ENCODE measurements at places on chromosomes 3 and 15.

DNA sequence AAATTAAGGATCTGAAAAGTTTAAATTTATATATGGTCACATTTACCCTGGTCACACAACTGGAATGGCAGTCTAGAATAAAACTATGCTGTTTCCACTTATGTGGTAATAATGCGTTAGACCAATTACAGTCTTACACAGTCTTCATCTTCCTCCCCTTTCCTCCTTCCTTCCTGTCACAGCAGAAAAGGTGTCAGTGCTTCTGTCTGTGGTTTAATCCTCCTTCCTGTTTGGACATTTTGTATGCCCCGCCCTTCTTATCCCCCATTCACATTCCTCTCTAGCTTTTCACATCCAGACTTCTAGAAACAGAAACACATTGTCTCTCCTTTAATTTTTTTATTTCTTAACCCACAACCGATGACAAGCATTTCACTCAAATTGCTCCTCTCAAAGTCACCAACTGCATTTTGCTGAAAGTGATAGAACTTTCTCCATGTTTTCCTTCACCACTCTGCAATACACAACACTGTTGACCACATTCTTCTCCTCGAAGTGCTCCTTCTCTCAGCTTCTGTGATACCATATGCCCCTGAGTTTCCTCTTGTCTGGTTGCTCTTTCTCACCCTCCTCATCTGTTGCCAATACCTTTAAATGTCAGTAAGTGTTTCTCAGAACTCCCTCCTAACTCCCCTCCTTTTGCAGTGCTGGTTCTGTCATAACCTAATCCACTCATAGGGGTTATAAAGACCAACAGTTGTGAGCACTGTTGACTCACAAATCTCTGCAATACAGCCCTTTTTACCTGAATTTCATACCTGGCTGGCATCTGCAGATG is 271.6 kb downstream of the UBE2E2 start:
- DNase-seq = no peak

- DNase-seq = no peak
Observed at GRCh38 chr15:49255966-49256759, 86.1 kb downstream of the GALK2 start.

DNA sequence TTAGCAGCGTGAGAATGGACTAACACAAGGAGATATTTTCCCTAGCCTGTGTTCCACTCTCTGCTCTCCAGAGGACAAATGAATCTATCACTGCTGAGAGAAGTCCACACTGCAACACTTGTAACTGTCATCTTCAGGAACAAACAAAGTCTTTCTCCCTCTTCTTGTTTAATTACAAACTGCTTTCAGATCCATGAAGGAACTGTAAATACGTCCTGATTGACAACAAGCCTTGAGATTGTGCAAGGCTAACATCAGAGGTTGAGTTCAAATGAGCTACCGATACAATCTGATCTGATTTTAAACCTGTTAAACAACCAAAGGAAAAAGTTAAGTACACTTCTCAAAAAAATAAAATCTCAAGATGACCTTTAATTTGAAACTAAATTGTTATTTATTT is 638.8 kb upstream of the ADAMTS9 start:
- no peak for DNase-seq

GRCh38 chr3:33105341-33105948 is 8.4 kb upstream of the CRTAP start:
- DNase-seq = no peak

GRCh38 chr3:62242831-62243509 is 130.4 kb downstream of the FEZF2 start:
- no peak for DNase-seq

DNA sequence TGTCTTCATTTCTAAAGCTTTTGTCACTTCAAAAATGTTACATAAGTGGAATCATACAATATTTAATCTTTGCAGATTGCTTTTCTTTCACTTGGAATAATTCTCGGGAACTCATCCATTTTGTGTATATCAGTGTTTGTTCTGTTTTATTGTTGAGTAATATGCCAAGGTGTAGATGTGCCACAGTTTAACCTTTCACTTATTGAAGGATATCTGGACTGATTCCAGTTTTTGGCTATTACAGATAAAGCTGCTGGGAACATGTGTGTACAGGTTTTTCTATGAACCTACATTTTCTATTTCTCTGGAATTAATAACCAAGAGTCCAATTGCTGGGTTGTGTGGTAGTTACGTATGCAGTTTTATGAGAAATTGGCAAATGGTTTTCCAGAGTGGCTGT is 334.9 kb downstream of the PTPRG start:
- no peak for DNase-seq

GRCh38 chr3:135155228-135155627 is 360.2 kb downstream of the EPHB1 start:
- no peak for DNase-seq

DNA sequence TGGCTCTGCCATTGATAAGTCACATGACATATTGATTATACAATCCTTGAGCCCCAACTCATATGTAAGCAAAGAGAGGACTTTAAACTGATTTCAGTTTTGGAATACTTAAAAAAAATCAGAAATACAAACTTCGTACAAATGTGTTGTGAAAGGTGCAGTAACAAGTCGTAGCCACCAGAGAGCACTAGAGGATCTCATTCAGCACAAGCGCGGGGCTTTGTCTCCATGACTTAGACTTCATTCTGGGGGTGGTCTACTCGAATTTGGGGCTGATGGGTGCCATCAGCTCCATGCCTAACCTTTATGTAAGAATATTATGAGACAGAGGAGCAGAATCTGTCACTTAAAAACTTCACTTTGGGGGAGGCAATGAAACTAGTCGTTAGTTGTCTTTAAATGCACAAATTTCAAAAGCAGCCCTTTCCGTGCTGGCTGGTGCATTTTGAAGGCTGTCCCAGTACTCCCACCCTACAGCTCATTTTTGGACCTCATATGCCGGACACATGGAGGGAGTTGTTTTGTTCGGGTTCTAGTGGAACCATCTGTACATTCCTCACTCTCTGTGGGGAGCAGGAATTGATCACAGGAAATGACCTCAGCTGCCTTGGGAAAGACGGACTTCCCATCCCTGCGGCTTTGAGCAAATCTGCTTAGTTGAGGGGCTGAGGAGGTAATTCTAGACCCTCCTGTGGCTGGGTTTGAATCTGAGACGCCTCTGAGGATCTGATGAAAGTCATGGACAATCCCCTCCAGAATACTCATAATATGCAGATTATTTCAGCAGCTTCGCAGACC is 27.5 kb upstream of the MASP1 start:
- DNase-seq = peak; percentile 41

DNA sequence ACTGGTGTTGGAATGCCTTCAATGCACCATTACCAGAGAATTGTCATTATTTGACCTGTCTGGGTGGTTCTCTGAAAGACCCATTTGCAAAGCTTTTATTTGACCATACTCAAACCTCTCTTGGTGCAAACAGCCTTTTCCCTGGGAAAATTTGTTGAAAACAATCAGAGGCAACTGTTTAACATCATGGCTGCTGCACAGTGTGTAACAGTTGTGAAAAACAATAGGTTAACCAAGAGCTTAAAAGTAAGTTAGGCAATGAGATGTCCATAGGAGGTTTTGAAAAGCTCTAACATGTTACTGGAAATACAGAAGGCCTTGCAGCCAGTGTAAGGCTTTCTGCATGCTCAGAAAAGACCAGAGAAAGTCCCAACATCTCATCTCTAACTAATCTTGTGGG is 18.9 kb downstream of the SPINK8 start:
- no peak for DNase-seq

DNA sequence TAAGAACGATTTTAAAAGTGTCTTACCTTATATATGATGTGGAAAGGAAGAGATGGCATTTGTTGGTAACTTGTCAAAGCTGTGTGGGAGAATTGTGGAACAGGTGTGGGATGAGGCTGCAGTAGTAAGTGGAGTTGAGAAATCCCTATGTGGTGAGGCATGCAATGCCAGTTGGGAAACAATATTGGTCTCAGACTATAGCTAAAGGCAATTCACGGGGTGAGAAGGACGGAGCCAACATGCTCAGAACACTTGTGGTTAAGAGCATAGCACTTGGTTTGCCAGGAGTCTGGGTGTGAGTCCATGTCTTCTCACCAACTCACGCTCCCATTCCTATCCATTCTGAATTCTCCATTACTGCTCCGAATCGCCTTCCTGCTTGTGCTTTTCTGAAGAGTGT is 615.6 kb upstream of the ADAMTS9 start:
- no peak for DNase-seq

DNA sequence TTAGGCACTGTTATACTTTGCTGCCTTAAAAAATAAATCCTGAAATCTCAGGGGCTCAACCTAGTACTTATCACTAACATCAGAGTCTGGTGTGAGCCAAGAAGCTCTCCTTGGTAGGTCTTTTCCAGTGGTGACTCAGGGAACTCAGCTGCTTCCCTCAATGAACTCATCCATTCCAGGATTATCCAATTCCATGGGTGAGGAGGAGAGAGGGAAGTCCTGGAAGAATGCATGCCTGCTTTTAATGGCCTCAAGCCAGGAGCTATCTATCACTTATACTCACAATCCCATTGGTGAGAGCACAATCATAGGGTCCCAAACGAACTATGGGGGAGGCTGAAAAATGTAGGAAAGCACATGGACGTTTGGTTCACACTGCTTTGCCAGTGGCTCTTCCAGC is 113.6 kb downstream of the POLR2M start:
- DNase-seq = no peak

DNA sequence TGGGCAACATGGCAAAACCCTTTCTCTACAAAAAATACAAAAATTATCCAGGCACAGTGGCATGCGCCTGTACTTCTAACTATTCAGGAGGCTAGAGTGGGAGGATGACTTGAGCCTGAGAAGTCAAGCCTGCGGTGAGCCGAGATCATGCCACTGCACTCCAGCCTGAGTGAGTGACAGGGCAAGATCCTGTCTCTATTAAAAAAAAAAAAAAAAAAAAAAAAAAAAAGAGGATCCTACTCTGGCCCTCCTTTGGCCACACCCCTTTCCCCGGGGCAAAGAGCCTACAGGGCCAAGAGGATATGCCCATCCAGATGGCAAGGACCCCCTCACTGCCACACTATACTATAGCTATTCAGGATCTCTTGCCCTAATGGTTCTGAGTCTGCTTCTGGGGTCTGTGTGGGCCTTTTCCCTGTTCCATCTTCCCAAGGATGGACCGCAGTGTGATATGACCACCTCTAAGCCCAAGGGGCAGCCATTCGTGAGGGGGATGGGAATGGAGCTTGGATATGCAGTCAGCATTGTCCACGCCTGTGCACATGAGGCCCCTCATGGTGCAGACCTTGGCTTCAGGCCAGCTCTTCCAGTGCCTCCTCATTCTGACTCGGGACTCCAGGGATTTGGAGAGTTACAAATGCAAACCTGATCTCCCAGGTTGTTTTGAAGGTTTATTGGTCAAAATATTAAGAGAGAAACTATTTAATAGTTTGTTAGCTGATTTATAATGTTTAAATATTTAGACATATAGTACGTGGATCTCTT is 7.3 kb downstream of the TYRO3 start:
- DNase-seq = no peak

DNA sequence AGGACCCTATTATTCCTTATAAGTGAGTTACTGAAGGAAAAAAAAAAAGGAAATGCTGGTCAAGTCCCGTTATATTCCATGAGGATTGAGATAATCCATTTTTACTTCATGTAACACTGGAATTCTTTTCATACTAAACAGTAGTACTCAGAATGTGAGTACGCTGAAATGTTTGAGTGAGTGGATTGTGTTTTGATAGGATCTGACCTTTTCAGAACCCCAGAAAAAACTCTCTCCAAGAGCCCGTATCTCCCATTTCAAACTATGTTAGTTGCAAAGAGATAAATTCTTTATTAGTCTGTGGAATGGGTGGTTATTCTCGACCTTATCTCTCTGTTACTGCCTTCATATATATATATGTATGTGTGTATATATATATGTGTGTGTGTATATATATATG is 2.5 kb upstream of the LPP start:
- no peak for DNase-seq

GRCh38 chr3:13157986-13158385 is 84.8 kb upstream of the IQSEC1 start:
- no peak for DNase-seq

- no peak for DNase-seq
Observed at GRCh38 chr3:84961521-84962255, 2.9 kb downstream of the CADM2 start.

GRCh38 chr3:172203522-172204258 is 164.3 kb downstream of the FNDC3B start:
- DNase-seq = no peak

DNA sequence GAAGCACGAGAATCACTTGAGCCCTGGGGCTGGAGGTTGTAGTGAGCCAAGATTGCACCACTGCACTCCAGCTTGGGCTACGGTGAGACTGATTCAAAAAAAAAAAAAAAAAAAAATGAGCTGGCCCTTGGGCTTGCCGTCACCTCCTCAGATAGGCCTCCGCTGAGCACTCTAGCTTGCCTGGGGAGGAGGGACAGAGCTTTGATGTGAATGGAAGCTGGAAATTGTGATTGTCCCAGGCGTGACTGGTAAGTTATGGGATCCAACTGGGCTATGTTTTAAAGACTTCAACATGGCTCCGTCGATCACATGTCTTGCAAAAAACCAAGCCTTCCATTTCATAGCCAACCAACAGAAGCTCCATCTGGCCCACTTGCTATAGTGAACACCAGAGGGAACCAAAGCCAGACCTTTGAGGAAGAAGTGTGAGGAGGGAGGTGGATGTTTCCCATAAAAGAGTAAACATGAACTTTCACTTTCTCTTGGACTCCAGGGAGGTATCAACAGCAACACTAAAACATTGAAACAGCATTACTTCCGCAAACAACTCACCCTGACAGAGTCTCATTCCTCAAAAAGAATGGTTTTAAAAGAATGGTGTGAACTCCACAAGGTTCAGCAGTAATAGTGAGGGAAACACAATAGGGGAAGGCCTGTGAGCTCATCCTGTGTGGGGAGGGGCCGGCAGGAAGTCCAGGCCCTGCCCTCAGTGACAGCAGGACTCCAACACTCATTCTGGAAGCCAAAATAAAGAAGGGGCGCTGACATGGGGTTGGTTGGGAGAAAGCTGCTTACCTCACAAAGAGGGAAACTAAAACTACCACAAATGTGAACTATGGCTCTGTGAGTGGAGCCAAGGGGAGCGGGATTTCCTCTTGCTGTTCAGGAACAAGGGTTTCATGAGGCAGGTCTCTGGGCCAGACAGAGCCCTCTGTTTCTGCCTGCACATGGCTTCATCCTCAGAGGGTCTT is 59.2 kb upstream of the IL12A start:
- peak; percentile 23 for DNase-seq

GRCh38 chr15:76073554-76073953 is 13.8 kb downstream of the TMEM266 start:
- DNase-seq = no peak

DNA sequence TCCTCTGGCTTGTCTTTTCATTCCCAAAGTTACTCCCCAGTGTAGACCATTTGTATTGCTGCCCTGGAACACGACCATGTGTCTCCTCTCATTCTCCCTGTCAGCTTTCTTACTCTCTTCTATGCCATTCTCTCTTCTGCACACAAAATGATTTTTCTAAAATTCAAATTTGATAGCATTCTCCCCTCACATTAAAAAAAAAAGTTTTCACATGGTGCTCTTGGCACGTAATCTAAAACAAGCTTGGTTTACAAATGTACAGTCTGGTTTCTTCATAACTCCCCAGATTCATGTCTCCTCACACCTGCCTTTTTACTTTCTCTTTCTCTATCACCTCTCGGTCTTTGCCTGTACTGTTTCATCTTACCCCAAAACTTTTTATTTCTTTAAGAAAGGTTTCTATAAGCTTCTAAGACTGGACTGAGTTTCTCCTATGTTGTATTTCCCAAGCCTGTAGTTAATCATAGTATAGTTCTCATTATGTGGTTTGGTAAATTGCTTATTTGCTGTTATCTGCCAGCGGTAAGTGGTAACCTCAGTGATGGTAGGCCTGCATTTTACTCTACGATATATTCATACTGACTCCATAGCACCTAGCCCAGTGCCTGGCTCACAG is 31.2 kb downstream of the BCHE start:
- no peak for DNase-seq

GRCh38 chr3:58243976-58244585 is 6.5 kb downstream of the ABHD6 start:
- DNase-seq = no peak

Measured in right renal cortex interstitium (tissue), 3 donors.